Melanocyte of skin (primary cell): ENCODE measurements at places on chromosomes 4 and X. TPM values are rescaled to one million over a fixed set of nuclear protein-coding genes. Genes with fewer than 3 reads are reported as not detected.

Gene BEX5
- total RNA-seq: not detected in 2 replicates

Gene TBC1D9
- total RNA-seq: 23.0 and 28.3 TPM in 2 replicates

Gene DBET
- not detected in 2 replicates for total RNA-seq

Gene GLRB
- 0.67 and 1.1 TPM in 2 replicates for total RNA-seq

Gene CLDN22
- under 0.01 TPM in 1 of 2 replicates, not detected in the other for total RNA-seq

Gene CTSO
- total RNA-seq: 15.5 and 28.0 TPM in 2 replicates

Gene GPRASP1
- total RNA-seq: 1.0 and 1.5 TPM in 2 replicates

Gene NAA11
- not detected in 2 replicates for total RNA-seq

Gene PABPC4L
- under 0.01 TPM in 1 of 2 replicates, not detected in the other for total RNA-seq

Gene EXOC1L
- not detected in 2 replicates for total RNA-seq

Gene VSIG1
- not detected in 2 replicates for total RNA-seq

Gene BRS3
- total RNA-seq: not detected in 2 replicates

Gene P2RY8
- not detected in 2 replicates for total RNA-seq

Gene PTCHD1
- not detected in 2 replicates for total RNA-seq

Gene SPATA18
- total RNA-seq: 7.7 and 8.6 TPM in 2 replicates

Gene LPAR4
- not detected in 2 replicates for total RNA-seq

Gene DUSP9
- total RNA-seq: 2.3 and 5.4 TPM in 2 replicates

Gene L1CAM
- 121 and 127 TPM in 2 replicates for total RNA-seq

Gene TCEAL3
- total RNA-seq: 6.6 and 7.0 TPM in 2 replicates

Gene TRIML2
- total RNA-seq: not detected in 2 replicates

Gene SNCA
- 180 and 210 TPM in 2 replicates for total RNA-seq

Gene CLNK
- not detected in 2 replicates for total RNA-seq

Gene BBS12
- total RNA-seq: 5.5 and 10.9 TPM in 2 replicates

Gene MAOB
- total RNA-seq: 0.33 and 0.77 TPM in 2 replicates

Gene ARHGAP6
- under 0.01 TPM in 1 of 2 replicates, not detected in the other for total RNA-seq

Gene OPRPN
- total RNA-seq: not detected in 2 replicates

Gene SOD3
- total RNA-seq: 0.15 TPM in 1 of 2 replicates, not detected in the other

Gene GLOD5
- not detected in 2 replicates for total RNA-seq

Gene SPANXD
- not detected in 2 replicates for total RNA-seq

Gene TSPAN7
- total RNA-seq: 0.34 and 0.36 TPM in 2 replicates

Gene COL25A1
- total RNA-seq: under 0.01 and 0.15 TPM in 2 replicates

Gene SLC39A8
- total RNA-seq: 12.4 and 13.8 TPM in 2 replicates

Gene XAGE2
- total RNA-seq: not detected in 2 replicates

Gene ADH4
- total RNA-seq: not detected in 2 replicates

Gene SAGE1
- not detected in 2 replicates for total RNA-seq

Gene IQSEC2
- 3.5 and 4.3 TPM in 2 replicates for total RNA-seq

Gene TMEM150C
- under 0.01 and 0.15 TPM in 2 replicates for total RNA-seq

Gene RHOXF1
- total RNA-seq: not detected in 2 replicates

Gene ALB
- not detected in 2 replicates for total RNA-seq

Gene DCUN1D4
- total RNA-seq: 34.8 and 57.8 TPM in 2 replicates

Gene TRIM61
- 5.5 and 8.4 TPM in 2 replicates for total RNA-seq

Gene GSPT2
- total RNA-seq: 7.7 TPM in 2 replicates

Gene RPGR
- 18.0 and 21.3 TPM in 2 replicates for total RNA-seq
